ENCODE measurements at places on chromosomes 16 and 17.

GRCh38 chr16:13896543-13897182, 23.3 kb upstream of the ERCC4 start:
- DNase-seq: no peak

DNA sequence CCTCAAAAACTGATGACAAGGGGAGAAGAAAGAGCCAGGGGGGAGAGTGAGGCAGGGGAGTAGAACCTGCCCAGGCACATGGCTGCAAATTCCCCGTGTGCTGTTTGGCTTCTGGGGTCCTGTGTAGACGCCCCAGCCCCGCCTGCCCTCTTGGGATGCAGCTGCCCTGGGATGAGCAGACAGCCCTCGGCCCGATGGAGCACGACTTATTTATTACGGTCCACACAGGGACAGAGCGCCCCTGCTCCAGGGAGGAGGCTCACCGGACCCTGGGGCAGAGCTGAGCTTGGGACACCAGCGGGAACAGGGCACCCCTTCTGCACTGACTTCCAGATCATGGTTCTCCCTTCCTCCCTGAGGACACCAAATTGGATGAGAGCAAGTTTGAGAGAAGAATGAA, 9.1 kb downstream of the LDHD start:
- no peak for DNase-seq

DNA sequence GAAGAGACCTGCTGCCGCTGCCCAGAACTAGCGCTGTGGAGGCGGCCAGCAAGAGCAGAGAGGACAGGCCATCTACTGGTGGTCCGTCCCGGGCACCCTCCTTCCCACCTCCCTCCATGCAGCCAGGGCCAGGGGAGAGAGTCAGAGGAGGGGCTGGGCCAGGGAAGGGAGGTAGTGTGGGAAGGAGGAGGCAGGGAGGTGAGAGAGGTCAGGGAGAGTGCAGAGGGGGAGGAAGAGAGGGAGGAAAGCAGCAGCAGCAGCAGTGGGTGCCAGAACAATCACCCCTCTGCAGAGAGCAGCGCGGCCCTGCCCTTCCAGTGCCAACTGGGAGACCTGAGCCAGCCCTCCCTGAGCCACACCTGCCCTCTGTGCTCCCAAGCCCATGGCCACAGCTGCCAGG, 6.6 kb downstream of the C16orf95 start:
- DNase-seq: no peak

DNA sequence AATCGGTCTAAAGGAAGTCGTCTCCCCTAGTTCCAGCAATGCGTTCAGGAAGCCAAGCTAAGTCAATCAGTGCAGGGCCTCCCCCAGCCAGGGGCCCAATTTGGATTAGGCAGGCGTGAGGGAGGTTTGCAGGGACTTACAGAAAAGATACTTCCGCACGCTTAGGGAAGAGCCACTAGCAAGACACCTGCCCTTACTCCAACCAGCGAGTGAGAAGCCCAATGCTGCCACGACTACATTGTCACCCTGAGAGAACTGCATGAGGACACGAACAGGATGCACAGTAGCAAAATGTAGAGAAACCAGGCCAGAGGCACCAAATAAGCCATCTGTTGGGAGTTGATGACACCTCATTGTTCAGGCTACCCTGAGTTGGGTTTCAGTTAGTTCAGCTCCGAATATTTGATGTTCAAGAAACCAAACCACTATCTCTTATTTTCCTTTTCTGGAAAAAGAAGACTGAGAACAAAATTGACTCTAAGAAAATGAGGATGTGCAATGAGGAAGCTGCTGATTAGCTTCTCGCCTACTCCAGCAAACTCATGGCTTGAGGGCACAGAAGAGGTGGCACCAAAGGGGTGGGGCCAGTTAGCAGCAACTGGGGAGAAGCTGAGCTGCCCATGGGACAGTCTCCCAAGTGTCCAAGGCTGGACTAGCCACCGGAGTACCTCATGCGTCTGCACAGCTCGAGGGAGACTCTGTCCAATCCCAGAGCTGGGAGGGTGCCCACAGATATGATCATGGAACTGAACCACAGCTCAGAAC, 29.3 kb downstream of the TK2 start:
- no peak for DNase-seq

- DNase-seq: peak; percentile 17
Observed at GRCh38 chr17:59815965-59816364, 76.8 kb downstream of the TUBD1 start.

DNA sequence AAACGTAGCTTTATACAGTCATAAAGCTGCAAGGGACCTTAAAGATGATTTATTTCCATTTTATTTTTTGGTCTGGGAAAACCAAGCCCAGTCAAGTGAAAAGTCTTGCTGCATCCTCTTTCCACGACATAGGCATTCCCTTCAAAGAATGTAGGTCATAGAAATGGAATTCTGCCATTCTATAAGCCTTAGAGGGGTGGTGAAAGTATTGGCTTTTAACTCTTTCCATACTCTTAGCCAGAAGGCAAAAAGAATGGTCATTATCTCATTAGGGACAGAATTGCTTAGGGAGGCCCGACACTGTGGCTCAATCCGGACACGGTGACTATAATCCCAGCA, 7.9 kb upstream of the MSL1 start:
- peak; percentile 47 for DNase-seq

- DNase-seq: no peak
Observed at GRCh38 chr17:50609380-50610074, 25.2 kb upstream of the ABCC3 start.

DNA sequence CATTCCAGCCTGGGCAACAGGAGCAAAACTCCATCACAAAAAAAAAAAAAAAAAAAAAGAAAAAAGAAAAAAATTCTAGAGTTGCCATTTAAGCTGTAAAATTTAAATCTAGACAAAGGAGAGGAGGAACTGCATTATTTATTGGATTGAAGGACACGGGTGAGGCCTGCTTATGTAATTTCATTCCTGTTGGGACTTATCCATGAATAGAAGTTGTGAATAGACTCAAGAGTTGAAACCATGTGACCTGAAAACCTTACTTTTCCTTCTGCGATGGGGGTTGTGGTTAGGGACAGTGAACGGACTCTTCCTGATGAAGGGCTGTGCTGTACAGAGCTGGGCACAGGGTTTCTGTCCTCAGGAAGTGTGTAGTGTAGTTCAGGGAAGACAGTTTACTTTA, 22.5 kb downstream of the BANP start:
- DNase-seq: no peak

DNA sequence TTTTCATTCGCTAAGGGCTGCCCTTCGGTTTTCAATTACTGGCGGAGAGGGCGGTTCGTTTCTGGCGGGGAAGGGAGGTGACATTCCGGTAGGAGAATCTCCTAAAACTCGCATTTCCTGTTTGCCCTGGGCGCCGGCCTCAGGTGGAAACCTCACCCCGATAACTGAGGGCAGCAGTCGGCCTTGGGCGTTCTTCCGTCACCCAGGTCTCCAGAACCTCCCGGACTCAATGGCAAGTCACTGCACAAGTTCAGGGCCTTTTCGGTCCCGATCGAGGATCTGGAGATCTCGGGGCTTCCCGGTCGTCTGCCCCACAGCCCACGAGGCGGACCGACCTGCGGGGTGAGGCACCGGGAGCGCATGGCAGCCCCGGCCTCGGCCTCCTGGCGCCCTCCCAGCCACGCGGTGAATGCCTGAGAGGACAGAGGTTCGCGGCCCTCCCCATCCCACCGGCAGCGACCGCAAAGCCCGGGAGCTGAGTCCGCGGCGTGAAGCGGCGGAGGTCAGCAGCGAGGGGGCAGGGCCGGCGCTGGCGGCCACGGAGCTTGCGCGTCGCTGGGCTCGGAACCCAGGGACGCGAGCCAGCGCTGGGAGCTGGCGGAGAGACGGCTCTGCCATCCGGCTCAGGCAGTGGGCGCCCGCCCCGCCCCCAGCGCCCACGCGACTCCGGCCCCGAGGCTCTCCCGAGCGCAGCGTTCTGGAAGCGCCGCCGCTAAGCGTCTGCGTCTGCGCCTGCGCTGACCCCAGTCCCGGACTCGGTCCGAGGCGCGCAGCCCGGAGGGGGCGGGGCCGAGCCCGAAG, 58.4 kb downstream of the SRL start:
- DNase-seq: peak; percentile 88

- peak; percentile 65 for DNase-seq
Observed at GRCh38 chr16:10862438-10862837, 14.6 kb upstream of the CIITA start.

GRCh38 chr17:63096426-63096825, 130.4 kb downstream of the TANC2 start:
- DNase-seq: peak; percentile 83

- peak; percentile 50 for DNase-seq
Observed at GRCh38 chr17:55601874-55602364, 90.7 kb upstream of the SMIM36 start.

DNA sequence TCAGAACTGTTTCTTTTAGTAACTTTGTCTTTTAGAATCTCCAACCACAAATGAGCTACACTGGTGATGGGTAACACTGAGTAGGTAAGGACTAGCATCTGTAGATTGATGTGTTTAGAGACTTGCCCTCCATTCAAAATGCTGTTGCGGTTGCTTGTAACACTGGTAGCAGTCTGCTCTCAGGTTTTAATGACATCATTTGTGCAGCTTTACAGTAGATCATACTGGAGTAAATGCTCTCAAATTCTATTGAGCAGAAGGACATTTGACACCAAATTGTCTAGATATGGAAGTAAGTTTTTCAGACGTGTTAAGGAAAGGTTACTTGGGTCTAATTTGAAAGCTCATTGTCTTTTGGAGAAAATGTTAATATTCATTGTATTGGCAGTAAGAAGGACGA, 98.8 kb downstream of the NLK start:
- DNase-seq: no peak

DNA sequence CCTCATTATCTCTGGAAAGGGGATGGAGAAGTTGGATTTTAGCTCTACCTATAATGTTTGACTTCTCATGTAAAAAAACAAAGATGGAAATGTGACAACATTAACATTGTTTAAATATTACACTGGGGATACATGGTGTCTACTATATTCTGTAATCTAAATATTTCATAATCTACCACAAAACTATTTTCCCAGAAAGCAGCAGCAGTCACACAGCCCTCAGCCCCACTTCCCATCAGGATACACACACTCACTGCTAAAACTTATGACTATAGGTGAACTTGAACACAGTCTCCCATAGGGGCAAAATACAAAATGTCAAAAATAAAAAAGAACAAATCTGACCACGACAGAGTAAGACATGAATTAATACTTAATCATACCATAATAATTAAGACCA, 95.7 kb downstream of the KANSL1 start:
- DNase-seq: peak; percentile 40

- no peak for DNase-seq
Observed at GRCh38 chr16:22225060-22225459, 19.0 kb downstream of the EEF2K start.

- peak; percentile 25 for DNase-seq
Observed at GRCh38 chr16:64250866-64251265, 871.0 kb downstream of the CDH11 start.

DNA sequence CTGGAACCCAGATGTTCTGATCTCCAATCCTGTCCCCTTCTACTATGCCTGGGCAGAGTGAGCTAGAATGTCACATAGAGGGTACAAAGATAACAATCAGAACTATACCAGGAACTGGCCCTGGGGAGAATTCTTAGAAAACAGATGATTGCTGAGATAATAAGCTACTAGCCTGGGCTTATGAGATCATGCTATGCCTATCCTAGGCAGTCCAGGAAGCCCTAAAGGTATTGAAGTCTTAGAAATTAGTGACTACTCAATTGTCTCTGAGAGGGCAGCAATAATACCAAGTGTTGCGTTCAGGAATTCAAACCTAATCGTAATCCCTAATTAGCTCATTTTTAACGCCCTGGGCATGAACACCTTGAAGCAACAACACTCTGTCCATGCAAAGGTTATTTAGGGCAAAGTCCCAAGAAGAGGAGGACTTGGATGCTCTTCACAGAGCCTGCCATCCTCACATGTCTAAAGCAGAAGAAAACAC, 77.1 kb downstream of the MMD start:
- no peak for DNase-seq

DNA sequence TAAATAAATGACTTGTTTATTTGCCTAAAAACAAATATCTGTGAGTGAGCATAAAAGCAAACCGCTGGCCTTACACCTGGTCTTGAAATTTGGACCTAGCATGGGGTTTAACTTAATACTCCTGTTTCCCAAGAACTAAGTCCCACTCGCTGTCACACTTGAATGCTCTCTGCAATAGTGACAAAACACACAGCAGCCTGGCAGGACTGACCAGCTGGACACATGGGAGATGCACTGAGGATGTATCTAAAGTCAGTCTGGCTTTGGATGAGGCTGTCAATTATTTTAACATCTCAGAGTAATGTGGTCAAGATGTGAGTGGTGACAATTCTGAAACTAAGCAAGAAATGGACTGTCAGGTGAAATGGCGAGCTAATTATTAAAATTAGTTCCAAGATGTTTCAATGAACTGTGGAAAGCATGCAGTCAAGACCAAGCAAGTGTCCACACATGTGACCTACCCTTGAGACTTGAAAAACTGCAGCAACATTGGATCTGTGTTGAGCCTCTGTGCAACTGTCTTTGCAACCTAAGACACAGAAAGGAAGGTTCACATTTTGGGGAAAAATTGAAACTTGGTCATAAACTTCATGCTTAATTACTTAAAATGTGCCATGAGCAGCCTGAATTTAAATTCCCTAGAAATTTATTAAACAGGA, 16.6 kb downstream of the LITAFD start:
- DNase-seq: no peak

- DNase-seq: peak; percentile 58
Observed at GRCh38 chr16:67396159-67397035, 3.1 kb upstream of the TPPP3 start.

GRCh38 chr17:17151541-17151940, 54.6 kb downstream of the PLD6 start:
- DNase-seq: peak; percentile 18

DNA sequence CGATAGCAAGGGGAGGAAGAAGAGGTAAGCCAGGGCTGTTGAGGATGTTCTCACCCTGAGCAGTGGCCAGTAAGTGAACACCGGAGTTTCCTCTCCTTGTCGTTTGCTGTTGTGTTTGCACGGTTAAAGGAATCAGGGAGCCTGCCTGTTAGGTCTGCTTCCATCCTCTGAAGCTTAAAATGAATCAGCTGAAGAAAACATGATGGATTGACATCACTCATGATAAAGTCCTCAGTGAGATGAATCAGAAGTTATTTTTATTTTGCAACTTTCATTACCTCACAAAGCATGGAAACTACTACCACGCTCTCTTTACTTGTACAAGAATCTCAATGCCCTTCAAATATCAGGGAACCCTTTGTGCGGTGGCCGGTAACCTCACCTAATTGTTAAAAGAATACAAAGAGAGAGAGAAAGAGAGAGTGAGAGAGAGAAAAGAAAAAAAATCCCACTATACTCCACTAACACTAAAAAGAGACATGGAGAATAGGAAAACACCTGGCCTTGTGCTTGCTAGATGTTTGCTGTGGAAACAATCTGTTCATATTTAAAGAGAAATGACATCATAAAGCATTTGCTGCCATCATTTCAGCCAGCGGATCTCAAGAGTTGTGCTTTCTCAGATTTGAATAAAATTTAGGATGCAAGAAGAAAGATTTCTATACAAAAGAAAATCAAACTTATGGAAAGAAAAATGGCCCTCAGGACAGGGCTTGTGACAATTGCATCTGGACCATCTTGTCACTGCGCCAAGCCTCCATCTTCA, 441.6 kb upstream of the SALL1 start:
- no peak for DNase-seq

- DNase-seq: no peak
Observed at GRCh38 chr17:29054835-29055234, 11.9 kb downstream of the PIPOX start.

GRCh38 chr17:8681170-8681949, 50.8 kb upstream of the MYH10 start:
- DNase-seq: peak; percentile 2

- DNase-seq: no peak
Observed at GRCh38 chr16:78137782-78138616, 38.5 kb downstream of the WWOX start.

GRCh38 chr16:84423416-84423837, 55.1 kb downstream of the ATP2C2 start:
- peak; percentile 31 for DNase-seq

All from HCEC 1CT (cell line).